ENCODE measurements at places on chromosomes 5 and 9.
A peak's percentile ranks its signal among the peaks of the same experiment; 100 is the strongest.

DNA sequence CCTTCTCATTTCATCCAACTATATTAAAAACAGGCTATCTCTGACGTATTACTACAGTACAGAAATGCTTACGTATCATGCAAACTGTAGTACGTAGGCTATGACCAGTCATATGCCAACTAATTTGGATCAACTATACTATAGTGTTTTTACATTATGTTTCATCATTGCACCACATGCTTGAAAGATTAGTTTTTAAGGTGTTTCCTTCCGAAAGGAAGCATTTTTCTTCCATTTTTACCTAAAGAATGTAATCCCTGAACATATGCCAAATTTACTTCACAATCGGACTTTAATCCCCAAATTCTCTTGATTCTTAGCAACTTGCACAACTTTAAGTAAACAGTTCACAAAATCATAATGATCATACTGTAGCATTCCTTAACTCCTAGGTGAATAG, 153.9 kb downstream of the BNC2 start:
- DNase-seq, result no peak

DNA sequence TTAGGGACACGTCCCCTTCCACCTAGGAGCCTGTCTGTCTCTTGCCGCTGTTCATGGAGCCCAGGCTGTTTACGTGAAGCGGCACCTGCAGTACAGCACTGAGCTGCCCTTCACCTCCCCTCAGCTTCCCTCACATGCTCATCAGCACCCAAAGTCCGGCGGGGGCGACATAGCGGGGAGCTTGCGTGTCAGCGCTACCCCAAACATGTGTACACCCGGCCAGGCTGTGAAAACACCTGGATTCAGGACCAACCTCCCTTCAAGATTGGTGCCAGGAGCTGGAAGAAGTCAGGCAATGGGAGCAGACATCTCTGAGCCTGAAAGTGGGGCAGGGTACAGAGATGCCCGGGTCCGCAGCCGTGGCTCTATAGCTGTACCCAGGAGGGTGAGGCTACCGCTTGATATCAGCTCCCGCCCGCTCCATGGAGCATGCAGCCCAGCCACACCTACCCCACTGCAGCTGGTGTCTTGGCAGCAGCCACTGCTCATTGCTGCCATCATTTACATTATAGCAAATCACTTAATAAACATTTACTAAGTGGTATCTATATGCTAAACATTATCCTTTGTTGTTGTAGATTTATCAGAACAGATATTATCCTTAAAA, 712.1 kb downstream of the CDH9 start:
- DNase-seq, result no peak

DNA sequence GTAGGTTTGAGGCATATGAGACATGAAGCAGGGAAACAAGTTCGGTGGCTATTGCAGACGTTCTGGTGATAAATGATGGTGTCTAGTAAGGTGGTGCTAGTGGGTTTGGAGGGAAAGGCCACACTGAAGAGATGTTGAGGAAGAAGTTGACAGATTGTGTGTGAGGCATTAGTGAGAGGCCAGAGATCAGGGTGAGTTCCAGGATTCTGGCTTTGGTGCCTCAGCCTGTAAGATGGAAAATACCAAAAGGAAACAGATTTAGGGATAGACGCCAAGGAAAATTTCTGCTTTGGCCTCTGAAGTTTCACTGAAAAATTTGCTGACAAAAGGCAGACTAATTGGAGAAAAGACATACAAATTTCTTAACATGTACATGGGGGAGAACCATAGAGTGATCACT, 6.4 kb upstream of the PAIP1 start:
- no peak for DNase-seq

- no peak for DNase-seq
These were observed 28.3 kb upstream of the PTGS1 start for GRCh38 chr9:122342323-122343050.

- DNase-seq, result no peak
These were observed 383.9 kb downstream of the CTNND2 start for GRCh38 chr5:11520241-11520930.

DNA sequence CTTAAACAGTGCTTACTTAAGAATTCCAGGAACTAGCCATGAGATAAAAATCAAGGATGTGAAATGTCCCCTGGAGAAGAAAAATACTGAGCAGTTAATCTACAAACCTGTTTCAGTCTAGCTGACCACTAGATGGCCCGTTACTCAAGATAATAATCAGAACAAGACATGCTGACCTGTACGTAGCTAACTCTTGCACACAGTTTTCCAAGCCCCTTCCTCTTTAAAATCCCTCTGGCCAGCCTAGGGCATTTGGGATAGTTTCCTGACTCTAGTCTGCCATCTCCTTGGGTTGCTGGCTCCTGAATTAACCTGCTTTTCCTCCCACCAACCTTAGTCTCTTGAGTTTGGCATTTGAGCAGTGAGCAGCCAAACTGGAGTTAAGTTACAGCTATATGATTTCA, 59.2 kb upstream of the TRAF1 start:
- DNase-seq, result peak; percentile 49
